ENCODE measurements at places on chromosomes 1 and 21. TPM values are rescaled to one million over a fixed set of nuclear protein-coding genes. Genes with fewer than 3 reads are reported as not detected.

C1orf116 gene
- total RNA-seq = under 0.01 TPM

WNT9A gene
- 1.3 TPM for total RNA-seq

SLC9C2 gene
- 0.03 TPM for total RNA-seq

SCAF4 gene
- total RNA-seq = 6.6 TPM

Data from smooth muscle cell of the pulmonary artery (primary cell).